ENCODE measurements at places on chromosomes 3 and 15.

DNA sequence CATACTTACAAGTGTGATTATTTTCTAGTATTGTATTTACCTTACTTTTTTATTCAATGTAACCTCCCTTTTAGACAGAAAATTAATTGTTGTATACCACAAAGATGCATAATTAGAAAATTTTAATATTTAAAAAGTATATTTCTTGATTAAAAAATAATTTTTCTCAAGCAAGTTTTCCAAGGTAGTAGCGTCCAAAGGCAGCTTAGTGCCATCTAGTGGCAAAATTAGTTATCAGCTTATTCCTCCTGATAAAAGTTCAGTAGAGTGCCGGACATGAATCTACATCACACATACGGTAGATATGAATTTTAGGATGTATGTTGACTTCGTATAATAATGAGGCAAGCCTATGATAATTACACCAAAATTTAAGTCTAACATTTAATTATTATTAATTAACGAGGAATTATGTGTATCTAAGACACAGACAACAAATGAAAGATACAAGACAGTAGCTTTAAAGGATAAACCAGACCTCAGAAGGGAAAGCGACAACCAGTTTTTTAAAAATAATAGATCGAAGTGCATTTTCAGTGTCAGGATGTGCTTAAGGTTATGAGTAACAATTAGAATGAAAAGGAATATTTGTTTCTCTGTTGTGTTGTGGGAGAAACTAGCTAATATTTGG lies 405.9 kb downstream of the ROBO1 start:
- no peak for DNase-seq

DNA sequence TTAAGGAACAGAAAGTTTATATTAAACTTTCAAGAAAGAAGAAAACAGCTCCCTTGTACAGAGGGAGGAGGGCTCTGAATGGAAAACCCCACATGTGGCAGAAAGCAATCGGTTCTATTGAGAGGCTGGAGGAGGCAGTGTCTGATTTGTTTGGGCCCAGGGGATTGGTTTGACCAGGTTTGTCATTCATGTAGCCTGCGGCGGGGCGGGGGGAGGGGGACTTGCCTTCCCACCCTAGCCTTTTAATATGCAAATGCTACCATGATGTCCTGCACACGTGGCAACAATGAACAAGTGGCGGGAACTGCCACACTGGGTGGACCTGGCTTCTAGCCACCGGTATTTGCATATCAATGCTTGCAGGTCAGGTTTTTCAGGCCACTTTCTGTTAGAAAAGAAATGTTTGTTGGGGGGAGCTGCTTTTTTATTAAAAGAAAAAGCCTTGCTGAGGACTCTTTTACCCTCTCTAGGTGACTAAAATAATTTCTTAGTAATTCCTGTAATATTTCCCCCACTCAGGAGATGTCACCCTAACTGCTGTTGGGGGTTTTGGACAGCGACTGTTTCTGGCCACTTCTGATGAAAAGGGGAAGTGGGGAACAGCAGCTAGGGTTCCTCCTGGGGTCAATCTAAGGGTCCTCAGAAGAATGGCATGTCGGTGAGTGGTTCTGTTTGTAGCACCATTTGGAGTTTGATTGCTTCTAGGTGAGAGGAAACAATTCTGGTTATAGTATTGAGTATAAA lies 691.2 kb downstream of the TBL1XR1 start:
- no peak for DNase-seq

DNA sequence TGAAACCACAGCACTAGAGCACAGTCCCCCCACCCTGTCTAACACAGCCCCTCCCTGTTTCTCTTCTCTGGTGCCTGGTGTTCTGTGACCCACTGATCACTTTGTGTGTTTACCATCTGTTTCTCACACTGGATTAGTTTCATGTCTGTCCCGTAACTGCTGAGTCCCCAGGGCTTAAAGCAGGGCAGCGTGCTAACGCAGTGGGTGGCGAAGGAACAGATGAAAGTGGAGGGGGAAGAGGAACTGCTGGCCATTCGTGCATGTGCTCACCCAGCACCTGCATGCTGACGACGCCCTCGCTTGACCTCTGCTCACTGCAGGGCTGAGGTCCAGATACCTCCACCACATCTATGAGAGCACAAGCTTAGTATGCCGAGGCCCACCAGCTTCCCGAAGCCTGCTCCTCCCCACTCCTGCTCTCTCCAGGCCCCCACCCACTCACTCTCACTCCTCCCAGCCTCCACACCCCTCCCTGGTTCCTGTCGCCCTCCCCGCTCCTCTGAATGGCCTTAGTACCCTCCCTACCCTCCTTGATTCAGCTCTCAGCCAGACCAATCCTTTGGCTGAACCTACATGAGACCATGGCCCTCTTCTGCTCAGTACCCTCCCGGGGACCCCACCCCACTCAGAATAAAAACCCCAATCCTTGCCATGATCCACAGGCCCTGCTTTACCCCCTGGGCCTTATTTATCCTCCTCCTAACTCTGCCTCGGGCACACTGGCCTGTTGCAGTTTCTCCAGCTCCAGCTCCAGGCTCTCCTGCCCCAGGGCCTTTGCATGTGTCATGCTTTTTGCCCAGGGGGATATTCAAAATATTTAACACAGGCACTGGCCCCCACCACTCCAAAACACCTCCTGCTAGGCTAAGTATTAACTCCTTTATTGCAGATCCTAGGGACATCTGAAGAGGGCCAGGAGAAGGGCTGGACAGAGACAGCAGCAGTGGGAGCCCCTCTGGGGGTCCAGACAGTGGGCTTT lies 15.1 kb upstream of the IQSEC1 start:
- no peak for DNase-seq

DNA sequence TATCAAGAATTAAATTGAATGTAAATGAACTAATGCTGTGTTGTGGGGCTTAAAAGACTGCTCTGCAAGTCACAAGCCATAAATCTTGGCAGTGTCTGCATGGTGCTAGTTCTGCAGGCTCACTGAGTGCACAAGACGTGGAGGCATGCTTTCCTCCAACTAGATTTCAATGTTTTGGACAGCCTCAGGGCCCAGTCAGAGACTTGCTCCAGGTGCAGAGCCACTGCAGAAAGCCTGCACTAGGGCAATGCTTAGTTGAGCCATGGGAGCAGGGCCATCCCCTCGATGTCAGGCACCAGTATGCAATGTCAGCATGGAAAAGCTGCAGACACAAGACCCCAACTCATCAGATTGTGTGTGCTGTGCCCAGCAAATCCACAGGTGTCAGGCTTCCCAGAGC lies 234.5 kb upstream of the CDIN1 start:
- no peak for DNase-seq

DNA sequence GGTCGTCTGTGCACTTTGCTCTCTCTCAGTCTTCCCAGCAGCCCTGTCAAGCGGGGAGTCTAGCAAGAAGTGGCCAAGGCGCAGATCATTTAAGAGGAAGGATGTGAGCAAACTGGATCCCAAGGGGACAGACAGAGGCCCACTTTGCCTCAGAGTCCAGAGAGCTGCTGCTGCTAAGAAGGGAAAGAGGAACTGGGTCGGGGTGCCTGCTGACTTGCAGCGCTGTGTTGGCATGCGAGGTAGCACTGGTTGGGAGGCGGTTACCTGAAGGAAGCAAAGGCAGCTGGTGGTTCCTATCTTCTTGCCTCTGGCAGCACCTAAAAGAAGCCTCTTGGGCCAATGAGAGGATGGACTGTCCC lies 28.1 kb downstream of the SMAD3 start:
- no peak for DNase-seq

- no peak for DNase-seq
These were observed 40.4 kb downstream of the SRP14 start for GRCh38 chr15:39998511-39999077.

DNA sequence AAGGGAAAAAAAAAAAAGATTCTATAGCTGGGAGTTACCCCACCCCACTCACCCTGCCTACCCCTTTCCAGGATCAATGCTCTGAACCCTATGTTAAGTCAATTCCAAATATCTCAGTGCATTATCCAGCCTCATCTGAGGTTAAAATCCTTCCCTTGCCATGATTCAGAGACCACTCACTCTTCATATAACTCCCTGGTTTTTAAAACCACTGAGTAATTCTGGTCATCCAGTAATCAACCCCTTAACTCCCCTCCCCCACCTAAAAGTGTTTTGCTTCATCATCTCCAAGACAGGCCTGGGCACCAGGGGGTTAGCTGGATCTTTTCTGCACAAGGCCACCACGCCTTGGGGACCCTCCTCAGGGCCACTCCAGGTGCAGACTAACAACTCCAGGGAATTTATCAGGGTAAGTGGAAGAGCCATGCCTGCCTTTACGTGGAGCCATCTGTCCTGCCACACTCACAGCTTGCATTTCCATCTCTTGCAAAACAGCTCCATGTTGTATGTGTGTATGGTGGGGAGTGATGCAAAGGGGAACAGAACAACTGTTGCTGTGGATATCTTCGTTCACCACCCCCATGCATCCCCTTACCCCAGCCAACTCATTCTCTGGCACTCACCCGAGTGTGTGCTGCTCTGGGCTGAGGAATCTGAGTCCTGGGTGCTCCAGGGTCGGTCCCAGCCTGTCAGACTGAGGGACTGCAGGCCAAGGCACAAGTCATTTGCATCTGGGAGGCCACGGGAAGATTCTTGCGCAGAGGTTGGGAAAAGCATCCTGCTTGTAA lies 30.7 kb upstream of the RPS17 start:
- no peak for DNase-seq

DNA sequence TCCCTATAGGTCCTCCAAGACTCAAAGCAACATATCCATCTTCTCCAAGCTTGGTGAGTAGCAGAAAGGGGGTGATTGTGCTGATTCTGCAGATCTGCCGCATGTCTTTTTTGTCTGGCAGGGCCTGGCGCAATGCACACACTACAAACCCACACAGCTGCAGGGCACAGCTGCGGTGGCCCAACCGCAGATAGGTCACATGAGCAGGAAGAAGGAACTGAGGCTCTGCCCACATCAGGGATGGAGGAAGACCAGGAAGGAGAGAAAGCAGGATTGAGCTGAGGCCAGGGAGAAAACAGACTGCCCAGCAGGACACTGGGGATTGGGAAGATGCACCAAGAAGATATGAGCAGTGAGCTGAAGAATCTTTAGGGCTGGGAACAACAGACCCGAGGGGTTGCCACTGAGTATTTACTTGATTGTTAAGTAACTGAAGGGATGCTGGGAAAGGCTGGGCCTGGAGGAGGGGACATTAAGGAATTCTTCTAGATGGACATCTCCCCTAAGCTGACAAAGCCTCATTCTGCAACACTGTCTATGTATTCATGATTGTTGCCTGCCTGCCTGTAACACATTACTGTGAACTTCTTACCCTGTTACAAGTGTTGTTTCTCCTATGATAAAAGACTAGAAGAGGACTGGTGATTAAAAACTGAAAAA lies 126.7 kb downstream of the MYLK start:
- no peak for DNase-seq

DNA sequence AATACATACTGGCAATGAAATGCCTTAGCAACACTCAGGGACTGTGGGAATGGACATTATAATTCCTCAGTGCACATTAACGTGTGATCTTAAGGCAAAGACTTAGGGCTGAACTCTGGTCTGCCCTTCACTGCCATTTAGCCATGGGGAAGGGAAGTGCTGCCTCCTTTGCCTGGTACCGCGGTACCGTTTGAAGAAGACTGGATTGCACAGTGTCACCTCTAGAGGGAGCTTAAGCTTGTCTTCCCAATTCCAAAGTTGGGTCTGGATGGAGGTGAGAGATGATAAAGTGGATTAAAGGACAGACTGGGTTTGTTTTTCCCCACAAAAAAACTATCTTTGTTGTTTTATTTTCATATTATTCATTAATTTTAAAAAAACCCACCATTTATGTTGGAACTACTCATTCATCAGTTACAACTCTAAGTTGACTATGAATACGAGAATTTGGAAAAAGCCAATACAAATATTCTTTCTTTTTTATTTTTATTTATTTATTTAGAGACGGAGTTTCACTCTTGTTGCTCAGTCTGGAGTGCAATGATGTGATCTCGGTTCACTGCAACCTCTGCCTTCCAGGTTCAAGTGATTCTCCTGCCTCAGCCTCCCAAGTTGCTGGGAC lies 60.0 kb upstream of the SYN2 start:
- DNase-seq, result no peak

GRCh38 chr3:143443851-143444331 lies 324.3 kb downstream of the CHST2 start:
- peak; percentile 17 for DNase-seq

DNA sequence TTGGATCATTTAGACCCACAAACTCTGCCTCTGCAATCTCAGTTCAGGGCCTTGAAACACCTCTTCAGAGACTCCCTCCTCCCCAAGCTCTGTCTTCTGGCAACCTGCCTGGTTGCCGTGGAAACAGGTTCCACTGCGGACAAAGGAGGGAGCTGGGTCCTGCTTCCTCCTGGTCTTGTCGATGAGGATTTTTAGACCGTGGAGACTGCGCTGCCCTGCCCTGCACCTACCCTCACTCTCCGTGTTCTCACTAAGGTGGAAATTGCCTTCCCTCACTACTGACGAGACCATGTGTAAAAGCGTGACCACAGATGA lies at the start of gene RTP1:
TSS of gene RTP1 (plus strand) at position 152 of the 315 bp plus-strand sequence. CDS start at position 182, 30 bp downstream.
- no peak for DNase-seq

DNA sequence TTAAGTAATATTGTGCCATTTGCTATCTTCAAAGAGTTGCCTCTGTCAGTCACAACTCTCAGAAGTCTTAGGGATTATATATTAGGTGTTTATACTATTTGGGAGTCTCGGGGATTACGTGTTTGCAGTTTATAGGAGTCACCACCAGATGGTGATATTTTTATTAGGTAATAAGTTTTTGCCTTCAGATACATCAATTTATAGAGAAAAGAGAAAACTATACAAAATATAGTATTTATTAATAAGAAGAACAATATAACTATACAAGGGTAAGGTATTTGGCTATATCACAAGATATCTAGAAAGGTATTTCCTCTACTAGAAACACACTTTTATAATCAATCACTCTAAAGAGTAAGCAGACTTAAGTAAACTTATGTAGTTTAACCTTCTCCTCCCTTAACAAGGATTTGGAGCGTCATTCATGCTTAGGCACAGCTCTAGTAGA lies 10.7 kb upstream of the DHX36 start:
- DNase-seq, result no peak

DNA sequence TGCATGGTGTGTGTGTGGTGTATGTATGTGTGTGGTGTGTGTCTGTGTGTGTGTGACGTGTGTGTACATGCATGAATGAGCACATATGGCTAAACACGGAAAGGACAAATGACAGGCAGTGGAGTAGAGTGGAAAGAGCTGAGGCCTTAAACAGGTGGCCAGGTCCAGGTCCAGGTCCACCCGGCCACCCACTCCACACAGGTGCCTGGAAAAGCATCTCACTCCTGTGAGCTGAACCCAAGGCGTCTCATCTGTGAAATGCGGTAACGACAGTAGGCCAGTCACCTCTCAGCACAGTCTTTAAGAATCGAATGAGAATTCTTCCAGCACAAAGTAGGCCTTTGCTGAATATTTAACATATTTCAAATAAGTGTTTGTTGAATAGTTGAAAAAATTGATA lies 58.7 kb downstream of the ATP10A start:
- no peak for DNase-seq

DNA sequence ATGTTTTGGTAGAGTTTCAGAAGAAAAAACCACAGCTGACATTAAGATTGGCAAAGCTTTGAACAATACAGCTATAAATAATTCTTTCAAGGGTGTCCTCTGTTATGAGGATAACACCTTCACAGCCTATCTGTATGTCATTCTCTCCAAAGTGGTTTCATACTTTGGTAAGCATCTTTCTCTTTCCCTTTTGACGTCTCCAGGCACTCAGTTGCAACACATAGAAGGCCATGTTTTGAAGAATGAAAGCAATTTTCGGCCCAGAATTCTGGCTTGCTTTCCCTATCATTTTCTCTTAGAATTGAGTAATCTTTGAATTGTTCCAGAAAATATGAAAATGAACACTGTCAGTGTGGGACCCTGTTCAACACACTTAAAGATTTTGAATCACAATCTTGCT lies 200.0 kb upstream of the CBLB start:
- DNase-seq, result no peak

Measured in stimulated activated CD8-positive, alpha-beta memory T cell treated with anti-CD3 and anti-CD28 coated beads, Interleukin-15, amount 100 ng/mL, for 4 hours (primary cell).